ENCODE measurements at places on chromosomes 4 and X. TPM values are rescaled to one million over a fixed set of nuclear protein-coding genes. Genes with fewer than 3 reads are reported as not detected.

DNA sequence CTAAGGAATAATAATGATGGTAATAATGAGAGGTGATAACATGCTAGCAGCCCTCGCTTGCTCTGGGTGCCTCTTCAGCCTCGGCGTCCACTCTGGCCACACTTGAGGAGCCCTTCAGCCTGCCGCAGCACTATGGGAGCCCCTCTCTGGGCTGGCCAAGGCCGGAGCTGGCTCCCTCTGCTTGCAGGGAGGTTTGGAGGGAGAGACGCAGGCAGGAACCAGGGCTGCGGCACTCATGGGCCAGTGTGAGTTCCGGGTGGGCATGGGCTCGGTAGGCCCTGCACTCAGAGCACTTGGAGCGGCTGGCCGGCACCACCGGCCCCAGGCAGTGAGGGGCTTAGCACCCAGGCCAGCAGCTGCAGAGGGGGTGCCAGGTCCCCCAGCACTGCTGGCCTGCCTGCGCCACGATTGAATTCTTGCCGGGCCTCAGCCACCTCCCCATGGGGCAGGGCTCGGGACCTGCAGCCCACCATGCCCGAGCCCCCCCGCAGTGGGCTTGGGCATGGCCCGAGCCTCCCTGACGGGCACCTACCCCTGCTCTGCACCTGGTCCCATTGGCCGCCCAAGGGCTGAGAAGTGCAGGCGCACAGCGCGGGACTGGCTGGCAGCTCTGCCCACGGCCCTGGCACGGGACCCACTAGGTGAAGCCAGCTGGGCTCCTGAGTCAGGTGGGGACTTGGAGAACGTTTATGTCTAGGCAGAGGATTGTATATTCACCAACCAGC lies 7.1 kb upstream of the ADH1C start:
- DNase-seq = no peak
- no peak overlapping the region for H3K27ac ChIP-seq
- no peak overlapping the region for H3K4me3 ChIP-seq

Gene RHOXF2B
- total RNA-seq = not detected

GRCh38 chrX:37314531-37314930 lies 34.6 kb upstream of the PRRG1 start:
- no peaks in the 10 kb centered on the region for H3K27me3 ChIP-seq
- H3K36me3 ChIP-seq = no peaks in the 10 kb centered on the region
- H3K4me1 ChIP-seq = no peaks in the 10 kb centered on the region

DNA sequence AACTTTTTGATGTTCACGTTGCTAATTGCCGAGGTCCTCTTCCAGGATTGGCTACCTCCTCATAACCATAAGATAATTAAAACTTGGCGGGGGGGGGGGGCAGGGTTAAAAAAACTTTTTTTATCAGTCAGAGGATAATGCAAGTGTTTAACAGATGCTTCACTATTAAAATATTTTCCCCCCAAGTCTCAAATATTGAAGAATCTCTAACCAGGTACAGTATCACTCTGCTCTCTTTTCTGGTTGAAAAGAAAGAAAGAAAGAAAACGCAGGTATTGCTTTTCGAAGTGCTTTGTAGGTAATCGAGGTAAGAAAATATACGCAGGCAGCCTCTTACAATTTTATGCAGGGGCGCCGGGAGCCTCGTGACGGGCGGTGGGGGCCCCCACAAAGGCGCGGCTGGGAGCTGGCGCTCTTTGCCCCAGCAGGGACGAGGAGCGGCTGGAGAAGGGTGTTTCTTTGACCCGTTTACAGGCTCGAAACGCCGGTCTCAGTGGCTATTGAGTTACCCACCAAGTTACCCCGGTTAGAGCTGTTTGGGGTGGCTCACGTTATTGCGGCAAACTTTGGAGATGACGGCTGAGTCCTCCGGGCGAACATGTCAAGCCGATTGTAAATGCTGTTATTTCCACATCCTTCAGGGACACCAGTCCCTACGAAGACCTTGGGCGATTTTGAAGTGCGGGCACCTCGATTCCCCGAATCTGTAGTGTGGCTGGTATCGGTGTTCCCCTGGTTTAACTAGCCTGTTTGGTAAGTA lies 477 bp upstream of the HAND2 start:
- peaks cover 9% of the 10 kb centered on the region for H3K4me1 ChIP-seq
- peaks cover 90% of the 10 kb centered on the region for H3K27me3 ChIP-seq
- H3K27ac ChIP-seq = peak overlapping the region; percentile 84
- H3K4me3 ChIP-seq = peak overlapping the region; percentile 63
- peaks cover 24% of the 10 kb centered on the region for H3K36me3 ChIP-seq

DNA sequence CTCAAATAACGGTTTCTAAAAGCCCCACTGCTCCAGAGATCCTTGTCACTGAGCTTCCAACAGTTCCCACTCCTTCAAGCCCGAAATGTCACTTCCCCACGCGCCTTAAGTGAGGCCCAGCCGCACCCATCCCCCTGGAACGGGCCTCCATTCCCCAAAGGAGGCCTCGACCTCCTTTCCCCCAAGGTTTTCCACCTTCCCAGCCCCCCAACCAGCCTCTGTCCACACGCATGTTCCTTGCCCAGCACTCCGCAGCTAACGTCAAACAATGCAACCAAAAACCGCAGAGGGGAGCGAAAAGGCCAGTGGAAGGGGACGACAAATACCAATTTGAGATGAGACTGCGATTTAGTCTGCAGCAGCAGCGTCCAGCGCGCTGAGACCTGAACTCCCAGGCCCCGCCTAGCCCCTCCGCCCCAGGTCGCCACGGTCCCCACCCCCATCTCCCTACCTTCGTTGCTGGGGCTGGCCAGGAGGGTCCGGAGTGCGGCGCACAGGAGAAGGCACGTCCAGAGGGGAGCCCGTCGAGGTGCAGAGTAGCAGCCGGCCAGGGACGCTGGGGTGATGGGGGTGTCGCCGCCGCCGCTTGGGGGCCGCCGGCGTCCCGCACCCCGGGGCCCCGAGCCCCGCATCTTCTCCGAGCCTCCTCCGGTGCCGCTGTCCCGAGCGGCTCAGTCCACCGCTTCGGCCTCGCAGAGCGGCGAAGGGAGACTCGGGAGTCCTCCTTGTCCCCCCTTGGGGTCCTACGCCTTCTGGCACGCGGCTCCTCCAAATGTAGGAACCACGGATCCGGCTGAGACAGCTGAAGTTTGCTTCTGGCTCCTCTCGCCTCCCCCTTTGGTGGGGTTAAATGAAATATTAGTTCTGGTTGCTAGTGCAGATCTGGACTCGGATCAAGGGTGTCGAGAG lies 924 bp downstream of the EPHA5 start:
- no peaks in the 10 kb centered on the region for H3K27me3 ChIP-seq
- H3K27ac ChIP-seq = peak overlapping the region; percentile 27
- H3K4me1 ChIP-seq = peaks cover 32% of the 10 kb centered on the region
- no peak for DNase-seq
- H3K4me3 ChIP-seq = peak overlapping the region; percentile 53
- no peaks in the 10 kb centered on the region for H3K36me3 ChIP-seq

GRCh38 chr4:172826861-172827260 lies 341.8 kb upstream of the GALNT7 start:
- H3K27me3 ChIP-seq = no peaks in the 10 kb centered on the region
- no peak for DNase-seq
- H3K27ac ChIP-seq = no peak overlapping the region
- no peak overlapping the region for H3K4me3 ChIP-seq
- no peaks in the 10 kb centered on the region for H3K36me3 ChIP-seq

DNA sequence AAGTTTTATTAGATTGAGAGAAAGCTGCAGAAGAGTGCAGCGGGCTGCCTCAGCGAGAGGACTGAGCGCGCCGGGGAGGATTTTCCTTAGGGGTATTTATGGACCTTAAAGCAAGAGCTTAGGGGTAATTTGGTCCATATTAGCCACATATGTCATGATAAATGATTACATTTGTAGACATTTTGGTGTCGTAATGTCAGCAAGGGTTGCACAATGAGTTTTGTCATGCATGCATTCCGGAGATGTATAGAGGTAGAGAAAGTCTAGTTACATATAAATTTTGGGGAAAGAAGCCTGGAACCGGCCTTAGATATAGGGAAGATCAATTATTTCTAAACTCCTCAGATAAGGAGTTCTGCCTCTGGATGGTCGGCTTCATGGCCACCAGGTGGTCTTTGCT lies 10.0 kb downstream of the MGST2 start:
- H3K36me3 ChIP-seq = peaks cover 54% of the 10 kb centered on the region
- no peaks in the 10 kb centered on the region for H3K27me3 ChIP-seq
- peaks cover 4% of the 10 kb centered on the region for H3K4me1 ChIP-seq
- no peak overlapping the region for H3K27ac ChIP-seq
- no peak for DNase-seq

GRCh38 chr4:184804621-184805020 lies 21.1 kb downstream of the ACSL1 start:
- peaks cover 8% of the 10 kb centered on the region for H3K36me3 ChIP-seq
- H3K27me3 ChIP-seq = no peaks in the 10 kb centered on the region
- peaks cover 75% of the 10 kb centered on the region for H3K4me1 ChIP-seq
- DNase-seq = no peak

DNA sequence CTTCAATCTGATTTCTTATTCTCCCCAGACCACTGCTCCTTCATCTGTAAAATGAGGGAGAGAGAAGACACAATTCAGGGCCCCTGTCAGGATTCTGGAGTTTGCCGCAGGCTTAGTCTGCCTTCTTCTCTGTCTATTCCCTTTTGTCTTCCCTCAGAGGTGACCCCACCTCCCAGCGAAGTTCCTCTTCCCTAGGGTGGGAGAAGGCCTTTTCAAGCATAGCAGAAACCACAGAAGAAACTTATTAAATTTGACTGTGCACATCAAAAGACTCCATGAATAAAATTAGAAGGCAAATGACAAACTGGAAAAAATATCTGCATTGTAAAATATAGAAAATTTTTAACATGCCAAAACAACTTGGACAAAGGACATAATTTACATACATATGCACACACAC lies 148.8 kb downstream of the HNRNPD start:
- no peaks in the 10 kb centered on the region for H3K36me3 ChIP-seq
- no peak overlapping the region for H3K27ac ChIP-seq
- no peaks in the 10 kb centered on the region for H3K27me3 ChIP-seq
- no peaks in the 10 kb centered on the region for H3K4me1 ChIP-seq
- H3K4me3 ChIP-seq = no peak overlapping the region

- H3K36me3 ChIP-seq = no peaks in the 10 kb centered on the region
- DNase-seq = no peak
- H3K27me3 ChIP-seq = no peaks in the 10 kb centered on the region
- no peak overlapping the region for H3K4me3 ChIP-seq
These were observed 68.0 kb downstream of the RGS12 start for GRCh38 chr4:3360777-3361176.

Gene GPRASP2
- total RNA-seq = 0.58 TPM

GRCh38 chr4:103645991-103646390 lies 73.8 kb downstream of the TACR3 start:
- DNase-seq = no peak
- no peaks in the 10 kb centered on the region for H3K4me1 ChIP-seq
- no peaks in the 10 kb centered on the region for H3K27me3 ChIP-seq

DNA sequence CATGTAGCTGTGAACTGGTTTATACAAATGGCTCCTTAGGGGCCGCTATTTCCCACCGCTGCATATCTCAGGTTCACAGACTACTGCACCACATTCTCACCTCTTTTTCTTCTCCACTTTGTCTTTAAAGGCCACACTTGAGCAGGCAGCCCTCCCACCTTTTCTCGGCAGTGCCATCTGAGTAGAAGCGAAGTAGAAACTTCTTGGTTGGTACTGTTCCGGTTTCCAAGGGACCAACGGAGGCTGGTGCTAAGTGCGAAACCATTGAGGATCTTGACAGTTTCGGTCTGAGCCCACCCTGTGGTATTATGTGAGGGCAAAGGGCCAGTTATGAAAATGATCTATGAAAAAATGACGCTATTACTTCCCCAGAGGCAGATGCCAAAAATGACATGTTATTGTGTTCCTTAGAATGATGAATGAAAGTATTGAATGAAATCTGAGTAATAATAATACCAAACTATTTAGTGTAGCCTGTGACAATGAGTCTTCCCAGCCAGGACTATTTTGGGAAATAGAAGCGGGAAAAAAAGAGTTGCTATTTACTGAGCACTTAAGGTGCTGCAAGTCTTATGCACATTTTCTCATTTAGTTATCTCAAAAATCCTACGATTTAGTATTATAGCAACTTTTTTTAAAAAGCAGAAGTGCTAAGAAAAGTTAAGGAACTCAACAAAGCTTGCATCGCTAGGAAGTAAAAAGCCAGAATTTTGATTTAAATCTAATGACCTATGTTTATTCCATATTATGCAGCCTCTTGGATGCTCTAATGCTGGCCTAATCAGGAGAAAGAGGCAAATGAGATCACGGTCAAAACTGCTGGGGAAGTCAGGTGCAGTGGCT lies 29.6 kb upstream of the CHRNA9 start:
- no peak for DNase-seq
- H3K4me1 ChIP-seq = peaks cover 6% of the 10 kb centered on the region
- no peaks in the 10 kb centered on the region for H3K36me3 ChIP-seq
- H3K4me3 ChIP-seq = no peak overlapping the region
- no peak overlapping the region for H3K27ac ChIP-seq

Gene ANXA10
- 251 TPM for total RNA-seq

DNA sequence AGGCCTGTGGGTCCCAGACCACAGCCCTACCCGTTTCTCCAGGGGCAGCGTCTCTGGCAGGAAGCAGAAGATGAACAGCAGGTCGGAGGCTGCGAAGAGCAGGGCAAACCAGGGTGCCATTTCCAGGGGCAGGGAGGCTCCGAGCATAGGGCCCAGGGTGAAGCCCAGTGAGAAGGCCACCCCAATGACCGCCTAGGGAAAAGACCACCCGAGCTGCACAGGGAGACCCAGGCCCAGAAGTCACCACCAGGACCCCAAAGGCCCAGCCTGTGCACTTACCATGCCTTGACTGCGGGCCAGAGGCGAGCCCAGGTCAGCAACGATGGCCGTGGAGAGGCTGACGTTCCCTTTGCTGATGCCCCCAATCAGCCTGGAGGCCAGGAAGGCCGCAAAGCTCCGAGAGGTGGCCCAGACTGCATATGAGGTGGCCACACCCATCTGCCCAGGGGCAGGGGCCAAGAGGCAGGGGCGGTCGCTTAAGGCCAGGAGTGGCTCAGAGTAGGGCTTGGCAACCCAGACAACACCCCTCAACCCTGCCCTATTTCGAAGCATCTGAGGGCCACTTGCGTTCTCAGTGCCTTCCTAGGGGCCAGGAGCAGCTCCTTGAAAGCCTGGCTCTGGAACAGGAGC lies 30.8 kb downstream of the NOP14 start:
- peaks cover 71% of the 10 kb centered on the region for H3K4me1 ChIP-seq
- peaks cover 55% of the 10 kb centered on the region for H3K36me3 ChIP-seq
- peak; percentile 26 for DNase-seq
- H3K4me3 ChIP-seq = peak overlapping the region; percentile 92
- H3K27me3 ChIP-seq = no peaks in the 10 kb centered on the region

Gene SMIM10
- not detected for total RNA-seq

GRCh38 chrX:109268340-109268739 lies 213.5 kb downstream of the GUCY2F start:
- no peaks in the 10 kb centered on the region for H3K4me1 ChIP-seq
- no peak overlapping the region for H3K4me3 ChIP-seq
- H3K27ac ChIP-seq = no peak overlapping the region
- no peak for DNase-seq
- no peaks in the 10 kb centered on the region for H3K36me3 ChIP-seq

Gene C4orf51
- total RNA-seq = not detected
